ENCODE measurements at places on chromosomes 12 and 14.

- DNase-seq = no peak
These were observed 40.9 kb downstream of the BEST3 start for GRCh38 chr12:69658203-69658602.

DNA sequence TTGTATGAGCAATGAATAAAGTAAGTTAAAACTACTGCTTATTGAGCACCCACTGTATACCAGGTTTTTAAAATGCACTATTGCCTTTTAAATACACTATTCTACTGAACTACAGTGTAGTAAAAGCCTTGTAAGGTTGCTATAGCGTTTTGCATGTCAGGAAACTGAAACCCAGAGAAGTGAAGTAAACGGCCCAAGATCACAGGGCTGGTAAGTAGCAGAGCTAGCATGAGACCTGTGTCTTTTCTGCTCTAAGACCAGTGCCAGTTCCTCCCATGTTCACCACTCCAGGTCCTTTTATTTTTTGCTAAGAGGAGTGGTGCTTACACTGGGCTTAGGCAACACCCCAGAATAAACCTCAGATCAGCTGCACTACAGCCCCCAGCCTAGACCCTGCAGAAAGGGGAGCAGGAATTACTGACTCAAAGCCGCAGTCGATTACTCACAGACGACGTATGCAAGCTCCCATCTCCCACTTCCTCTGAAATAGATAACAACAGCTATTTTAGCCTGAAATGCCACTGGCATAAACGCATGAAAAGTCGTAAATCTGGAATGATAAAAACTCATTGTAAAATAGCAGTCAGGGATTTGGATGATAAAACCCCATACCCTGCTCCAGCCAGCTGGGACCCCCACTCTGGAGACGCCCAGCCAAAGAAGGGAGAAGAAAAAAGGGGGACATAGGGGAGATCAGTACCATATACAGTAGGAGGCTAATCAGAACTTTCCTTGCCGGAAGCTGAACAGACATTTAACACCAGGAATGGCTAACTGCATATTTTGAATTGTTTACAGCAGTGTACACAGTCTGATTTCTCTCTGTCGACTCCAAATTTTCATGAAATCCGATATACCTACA lies 108.3 kb downstream of the NUAK1 start:
- peak; percentile 94 for DNase-seq

- DNase-seq = no peak
These were observed 28.7 kb downstream of the SMUG1 start for GRCh38 chr12:54160089-54160488.

DNA sequence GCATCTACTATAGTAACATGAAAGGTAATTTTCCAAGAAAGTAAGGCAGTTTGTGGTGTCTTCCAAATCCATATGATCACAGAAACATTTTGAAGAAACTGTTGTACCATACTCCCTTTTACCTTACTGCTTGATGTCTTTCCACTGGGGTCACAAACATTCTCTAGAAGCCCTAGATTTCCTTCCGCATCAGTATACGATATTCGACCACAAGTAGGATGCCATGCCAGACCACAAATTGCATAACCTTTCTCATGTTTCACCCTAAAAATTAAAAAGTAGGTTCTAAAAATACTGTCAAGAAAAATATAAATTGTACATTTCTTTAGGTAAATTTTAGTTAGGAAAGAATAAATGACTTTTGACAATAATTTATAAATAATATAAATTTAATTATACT lies 26.5 kb downstream of the WDHD1 start:
- DNase-seq = peak; percentile 42

GRCh38 chr14:54047645-54048308 lies 91.2 kb upstream of the BMP4 start:
- no peak for DNase-seq

Data from astrocyte of the spinal cord (primary cell).